Urinary bladder (tissue), 4 donors: ENCODE measurements at places on chromosomes 2 and 18. TPM values are rescaled to one million over a fixed set of nuclear protein-coding genes. Genes with fewer than 3 reads are reported as not detected.

Gene LOXHD1
- 1.2 TPM for total RNA-seq

Gene PAIP2B
- 7.6 TPM for total RNA-seq

Gene NCK2
- total RNA-seq, result 31.5 TPM

DNA sequence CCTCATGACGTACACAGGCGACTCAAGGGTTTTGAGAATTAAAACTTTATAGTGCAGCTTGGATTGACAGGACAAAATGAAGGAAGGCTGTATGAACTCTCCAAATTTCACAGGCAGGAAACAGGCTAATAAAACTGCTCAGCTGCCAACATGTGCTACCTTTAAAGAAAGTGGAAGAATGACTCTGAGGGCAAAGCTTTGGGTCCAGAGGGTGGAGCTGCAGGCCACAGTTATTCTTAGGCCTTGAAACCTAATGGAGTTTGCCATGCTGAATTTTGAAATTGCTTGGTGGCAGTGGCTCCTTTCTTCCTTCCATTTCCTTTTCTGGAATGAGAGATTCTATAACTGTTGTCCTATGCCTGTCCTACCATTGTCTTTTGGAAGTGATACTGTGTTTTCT lies 34.8 kb downstream of the HAT1 start:
- no peak for DNase-seq

GRCh38 chr2:129224486-129224885 lies 755.0 kb upstream of the RAB6C start:
- DNase-seq, result no peak

- DNase-seq, result no peak
Measured at GRCh38 chr2:182630207-182630606, 85.8 kb upstream of the DNAJC10 start.

GRCh38 chr2:43507137-43507536 lies 88.7 kb downstream of the THADA start:
- no peak for DNase-seq
